ENCODE measurements at places on chromosomes 5 and 9.

- no peak for DNase-seq
Measured at GRCh38 chr5:157067005-157067404, 8.1 kb upstream of the HAVCR1 start.

- DNase-seq: peak; percentile 10
Measured at GRCh38 chr5:16936150-16936988, at the start of gene MYO10. MYO10 (minus strand) TSS chr5:16936288; CDS start chr5:16935808, 480 bp downstream.

GRCh38 chr5:103057208-103058130 is 62.5 kb downstream of the GIN1 start:
- DNase-seq: no peak

DNA sequence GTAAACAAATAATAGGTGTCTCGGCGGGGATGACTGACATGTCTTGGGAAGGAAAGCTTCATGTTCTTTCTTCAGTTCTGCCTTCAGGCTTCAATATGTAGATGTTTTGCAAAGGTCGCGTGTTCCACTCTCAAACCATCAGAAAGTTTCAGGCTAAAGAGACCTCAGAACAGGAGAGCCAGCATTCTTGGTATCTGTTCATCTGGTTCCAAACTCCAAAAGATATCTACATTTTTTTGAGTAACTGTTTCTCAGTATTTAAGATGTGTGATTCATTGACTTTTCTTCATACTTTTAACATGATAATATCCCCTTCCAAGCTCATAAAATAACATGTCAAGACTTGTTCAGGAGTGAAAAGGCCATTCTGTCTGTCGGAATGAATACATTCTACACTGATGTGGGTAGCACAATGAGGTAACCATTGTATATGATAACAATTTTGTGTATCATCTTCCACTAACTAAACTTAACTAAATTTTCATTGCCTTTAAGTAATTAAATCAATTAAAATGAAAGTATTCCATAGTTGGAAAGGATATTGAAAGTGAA is 183.6 kb downstream of the CFAP90 start:
- DNase-seq: no peak

DNA sequence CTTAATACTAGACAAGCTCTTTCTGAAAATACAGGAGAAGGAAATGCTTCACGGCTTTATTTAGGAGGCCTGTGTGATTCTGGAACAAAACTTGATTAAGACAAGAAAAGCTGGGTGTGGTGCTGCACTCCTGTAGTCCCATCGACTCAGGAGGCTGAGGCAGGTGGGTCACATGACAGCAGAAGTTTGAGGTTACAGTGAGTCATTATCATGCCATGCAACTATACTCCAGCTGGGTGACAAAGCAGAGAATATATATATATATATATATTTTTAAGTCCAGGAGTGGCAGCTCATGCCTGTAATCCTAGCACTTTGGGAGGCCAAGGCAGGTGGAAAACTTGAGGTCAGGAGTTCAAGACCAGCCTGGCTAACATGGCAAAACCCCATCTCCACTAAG is 33.1 kb upstream of the SPIN1 start:
- DNase-seq: no peak

DNA sequence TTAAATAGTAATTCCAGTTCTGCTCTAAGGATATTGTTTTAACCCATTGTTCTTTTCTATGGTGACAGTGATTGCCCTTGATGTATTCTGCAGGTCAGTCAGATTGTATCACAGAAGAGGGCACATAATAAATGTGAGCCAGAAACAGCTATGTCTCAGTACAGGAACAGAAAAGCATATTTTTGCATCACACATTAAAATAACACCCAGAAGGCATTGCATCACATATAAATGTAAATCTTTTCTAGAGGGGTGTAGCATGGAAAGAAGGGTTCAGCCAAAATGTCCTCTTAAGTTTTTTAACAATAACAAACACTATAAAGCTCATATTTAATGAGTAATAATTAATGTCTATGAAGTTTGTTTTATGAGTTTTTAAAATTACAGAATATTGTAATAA is 30.0 kb downstream of the ZCCHC7 start:
- no peak for DNase-seq

DNA sequence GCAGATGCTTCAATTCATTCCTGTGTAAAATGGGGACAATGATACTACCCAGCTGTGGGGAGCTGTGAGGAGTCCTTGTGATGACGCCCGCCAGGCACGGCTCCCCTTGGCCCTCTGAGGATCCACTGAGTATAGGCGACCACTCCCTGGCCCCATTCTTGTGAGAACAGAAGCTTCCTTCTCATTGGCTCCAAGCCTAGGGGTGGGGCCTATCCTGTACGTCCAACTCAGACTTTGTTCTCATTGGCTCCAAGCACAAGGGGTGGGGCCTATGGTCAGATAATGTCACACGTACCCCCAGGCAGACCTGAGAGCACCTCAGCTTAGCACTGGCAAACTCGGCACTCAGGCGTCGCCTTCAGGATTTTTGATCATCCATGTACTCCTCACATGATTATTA is 232.9 kb upstream of the MVB12B start:
- no peak for DNase-seq

GRCh38 chr9:22742401-22742800 is 295.8 kb downstream of the DMRTA1 start:
- DNase-seq: no peak

GRCh38 chr9:88313364-88314220 is 74.7 kb upstream of the SPIN1 start:
- no peak for DNase-seq

DNA sequence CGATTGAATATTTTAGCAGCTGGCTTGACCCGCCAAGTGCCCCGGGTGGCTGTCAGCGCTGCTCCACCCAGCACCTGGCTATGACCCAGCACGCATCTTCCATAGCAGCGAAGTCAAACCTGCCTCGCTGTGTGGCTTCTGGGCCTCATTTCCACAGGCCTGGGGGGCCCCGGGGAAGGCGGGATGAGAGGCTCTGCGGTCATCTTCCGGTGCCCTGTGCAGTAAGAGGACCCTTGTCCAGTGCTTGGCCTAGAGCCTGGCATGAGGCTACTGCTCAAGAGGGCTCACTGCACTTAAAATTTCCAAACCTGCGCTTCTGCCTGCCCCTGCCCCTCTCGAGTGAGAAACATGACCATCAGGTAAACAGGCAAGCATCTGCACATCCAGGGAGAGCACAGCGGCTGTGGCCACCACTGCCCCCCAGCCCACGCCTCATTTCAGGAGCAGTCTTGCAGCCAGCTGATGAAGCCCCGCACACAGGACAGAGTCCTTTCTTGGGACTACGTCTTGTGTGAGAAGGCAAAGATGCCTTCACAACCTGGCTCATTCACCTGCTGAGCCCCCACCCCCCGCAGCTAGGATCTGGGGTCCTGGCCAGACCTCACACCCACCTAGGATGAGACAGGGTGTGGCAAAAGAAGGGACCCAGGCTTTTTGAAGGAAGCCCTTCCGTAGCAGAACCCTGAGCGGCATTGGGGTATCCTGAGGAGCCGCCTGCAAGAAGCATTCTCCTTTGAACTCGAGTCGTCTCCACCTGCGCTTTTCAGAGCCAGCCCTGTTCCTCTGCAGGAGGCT is 69.5 kb upstream of the UNC5A start:
- no peak for DNase-seq

GRCh38 chr9:28024676-28025075 is 451.4 kb upstream of the C9orf72 start:
- no peak for DNase-seq

- no peak for DNase-seq
Measured at GRCh38 chr5:177958696-177959095, 37.3 kb downstream of the PROP1 start.

- DNase-seq: no peak
Measured at GRCh38 chr5:158563760-158564390, 535.8 kb downstream of the EBF1 start.

DNA sequence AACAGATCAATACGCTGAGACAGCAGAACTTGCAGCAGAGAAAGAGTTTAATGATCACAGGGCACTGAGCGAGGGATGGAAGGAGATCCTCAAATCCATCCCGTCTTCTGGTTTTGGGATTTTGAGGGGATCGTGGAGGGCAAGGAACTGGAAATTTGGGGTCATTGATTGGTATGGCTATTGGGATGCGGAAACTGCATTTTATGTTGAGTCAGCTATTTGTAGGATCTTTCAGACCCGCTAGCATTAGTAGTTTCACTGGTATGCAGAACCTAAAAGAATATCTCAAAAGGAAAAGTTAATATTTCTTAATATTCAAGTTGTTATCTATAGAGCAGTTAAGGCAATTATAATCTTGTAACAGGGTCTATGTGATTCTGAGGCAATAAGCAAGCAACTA is 771.7 kb upstream of the CTNND2 start:
- DNase-seq: no peak

DNA sequence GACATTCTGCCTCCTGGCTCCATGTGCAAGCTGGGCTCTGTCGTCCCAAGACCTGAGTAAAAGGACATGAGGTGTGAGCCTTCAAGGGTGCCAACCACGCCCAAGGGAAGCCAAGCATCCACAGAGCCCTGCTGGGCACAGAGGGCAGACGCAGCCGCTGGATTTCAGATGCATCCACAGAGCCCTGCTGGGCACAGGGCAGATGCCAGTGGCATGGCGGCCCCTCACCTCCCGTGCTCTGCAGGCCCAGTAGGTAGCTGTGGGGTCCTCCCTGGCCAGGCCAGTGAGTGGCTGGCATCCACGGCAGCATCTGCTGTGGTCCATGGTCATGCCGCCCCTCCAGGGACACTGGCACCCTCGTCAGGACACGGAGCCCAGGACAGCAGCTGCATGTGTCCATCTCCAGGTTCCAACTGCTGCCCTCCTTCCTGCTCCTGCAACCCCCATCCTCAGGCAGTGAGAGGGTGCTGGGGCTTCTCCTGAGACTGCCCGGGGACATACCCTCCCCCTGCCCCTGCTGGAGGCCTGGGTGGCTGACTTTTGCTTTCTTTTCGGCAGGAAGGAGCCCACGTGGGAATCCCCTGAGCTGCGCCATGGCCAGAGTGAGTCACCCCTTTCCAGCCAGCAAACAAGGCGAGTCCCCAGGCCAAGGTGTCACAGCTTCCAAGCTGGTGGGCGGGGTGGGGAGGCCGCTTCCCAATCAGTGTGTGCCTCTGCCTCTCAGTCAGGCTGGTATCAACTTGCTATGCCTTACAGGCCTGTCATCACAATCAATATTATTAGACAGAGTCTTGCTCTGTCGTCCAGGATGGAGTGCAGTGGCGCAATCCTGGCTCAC is 4.0 kb upstream of the TRAF2 start:
- peak; percentile 52 for DNase-seq
